ENCODE measurements at places on chromosomes 2 and 18.

DNA sequence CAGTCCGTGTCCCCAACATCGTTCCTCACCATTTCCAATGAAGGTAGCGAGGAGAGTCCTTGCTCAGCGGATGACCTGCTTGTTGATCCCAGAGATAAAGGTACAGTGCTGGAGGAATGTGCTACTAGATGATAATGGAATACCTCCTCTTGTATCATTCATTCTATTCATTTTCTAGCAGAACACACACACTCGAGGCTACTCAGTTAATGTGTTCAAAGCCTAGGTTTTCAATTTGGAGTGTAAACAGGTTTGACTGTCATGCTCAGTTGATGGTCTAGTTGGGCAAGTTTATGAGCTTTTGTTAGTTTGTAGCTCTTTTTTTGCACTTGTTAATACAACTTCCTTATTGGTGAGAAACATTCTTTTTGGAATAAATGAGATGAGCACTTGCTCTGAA lies 114.2 kb downstream of the ICA1L start:
- no peak for DNase-seq

- DNase-seq: peak; percentile 4
Measured at GRCh38 chr18:49399003-49399402, 61.4 kb downstream of the DYM start.

DNA sequence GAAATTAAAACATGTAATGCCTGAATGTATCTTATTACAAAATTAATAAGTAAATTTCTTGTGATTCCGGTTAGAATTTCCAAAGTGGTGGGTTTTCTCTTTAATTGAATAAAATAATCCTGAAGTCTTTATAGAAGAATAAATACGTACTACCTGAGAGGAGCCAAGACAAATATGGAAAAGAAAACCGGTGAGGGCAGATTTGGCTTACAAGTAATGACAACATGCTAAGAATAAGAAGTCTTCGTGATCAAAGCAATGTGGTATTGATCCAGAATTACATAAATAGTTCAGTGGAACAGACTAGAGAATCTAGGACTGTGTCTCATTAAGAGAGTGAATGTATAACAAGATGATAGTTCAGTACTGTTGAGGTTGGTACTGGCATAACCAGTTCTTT lies 167.5 kb downstream of the NEDD4L start:
- DNase-seq: no peak

- no peak for DNase-seq
Measured at GRCh38 chr2:42865884-42866881, 73.8 kb upstream of the HAAO start.

DNA sequence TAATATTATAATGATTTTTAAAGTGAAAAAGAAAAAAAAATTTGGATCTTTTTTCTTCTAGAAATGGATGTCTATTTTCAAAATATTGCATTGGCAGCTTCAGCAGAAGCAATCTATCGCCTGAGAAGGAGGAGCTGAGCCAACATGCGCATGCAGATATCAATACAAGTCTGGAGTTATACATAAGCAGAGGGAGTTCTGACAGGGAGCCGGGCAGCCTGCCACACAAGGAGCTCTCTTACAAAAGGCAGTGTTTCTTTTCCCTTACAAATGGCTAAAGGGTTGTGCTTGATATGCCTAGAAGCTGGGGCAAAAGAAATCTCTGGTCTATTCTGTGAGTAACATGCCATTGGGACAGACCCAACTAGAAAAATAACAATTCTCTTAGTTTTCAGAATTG lies 291.9 kb upstream of the TRIB2 start:
- no peak for DNase-seq

- no peak for DNase-seq
Measured at GRCh38 chr2:239444626-239445577, 44.1 kb upstream of the HDAC4 start.

- DNase-seq: no peak
Measured at GRCh38 chr2:187266147-187266546, 181.9 kb downstream of the CALCRL start.

GRCh38 chr2:232245111-232245510 lies 133.4 kb upstream of the ALPP start:
- DNase-seq: no peak

DNA sequence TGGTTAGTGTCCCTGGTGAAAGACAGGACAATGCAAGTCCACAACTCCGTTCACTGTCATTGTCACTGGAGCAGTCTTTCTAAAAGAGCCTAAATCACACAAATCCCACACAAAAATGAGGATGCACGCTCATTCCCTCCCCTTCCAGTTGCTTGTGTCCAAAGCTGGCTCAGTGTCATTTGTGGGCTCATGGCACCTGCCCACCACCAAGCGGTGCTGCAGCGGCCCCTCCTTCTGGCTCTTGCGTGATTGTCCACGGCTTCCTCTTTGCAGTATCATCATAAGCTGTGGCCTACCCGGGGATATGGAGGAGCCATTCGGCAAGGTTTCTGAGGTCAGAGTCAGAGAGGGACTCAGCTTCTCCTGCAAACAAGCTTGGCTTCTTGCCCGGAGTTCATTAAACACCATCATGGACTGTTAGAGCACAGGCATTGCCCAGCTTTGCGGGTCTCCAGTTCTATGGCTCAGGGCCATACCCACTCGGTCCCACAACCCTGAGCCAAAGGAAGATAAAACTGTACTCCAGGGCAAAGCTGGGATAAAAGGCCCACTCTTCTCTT lies 179.4 kb upstream of the AGAP1 start:
- no peak for DNase-seq

- DNase-seq: no peak
Measured at GRCh38 chr2:25293145-25293544, 48.6 kb downstream of the DNMT3A start.

DNA sequence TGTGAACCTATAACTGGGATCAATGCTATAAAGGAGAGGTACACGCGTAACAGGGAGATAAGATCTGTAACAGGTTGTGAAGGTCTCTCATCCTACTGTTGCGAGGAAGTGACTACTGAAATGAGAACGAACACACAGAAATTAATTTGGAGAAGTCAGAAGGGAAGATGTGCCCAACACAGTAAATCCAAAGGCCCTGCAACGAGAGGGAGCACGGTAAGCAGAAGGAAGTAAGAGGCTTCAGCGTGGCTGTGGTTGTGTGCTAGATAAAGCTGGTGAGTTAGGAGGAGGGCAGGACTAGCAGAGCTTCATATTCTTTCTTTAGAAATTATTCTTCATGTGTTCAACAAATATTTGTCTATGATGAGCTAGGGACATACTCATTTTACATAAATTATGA lies 2.5 kb upstream of the ATG16L1 start:
- DNase-seq: no peak

DNA sequence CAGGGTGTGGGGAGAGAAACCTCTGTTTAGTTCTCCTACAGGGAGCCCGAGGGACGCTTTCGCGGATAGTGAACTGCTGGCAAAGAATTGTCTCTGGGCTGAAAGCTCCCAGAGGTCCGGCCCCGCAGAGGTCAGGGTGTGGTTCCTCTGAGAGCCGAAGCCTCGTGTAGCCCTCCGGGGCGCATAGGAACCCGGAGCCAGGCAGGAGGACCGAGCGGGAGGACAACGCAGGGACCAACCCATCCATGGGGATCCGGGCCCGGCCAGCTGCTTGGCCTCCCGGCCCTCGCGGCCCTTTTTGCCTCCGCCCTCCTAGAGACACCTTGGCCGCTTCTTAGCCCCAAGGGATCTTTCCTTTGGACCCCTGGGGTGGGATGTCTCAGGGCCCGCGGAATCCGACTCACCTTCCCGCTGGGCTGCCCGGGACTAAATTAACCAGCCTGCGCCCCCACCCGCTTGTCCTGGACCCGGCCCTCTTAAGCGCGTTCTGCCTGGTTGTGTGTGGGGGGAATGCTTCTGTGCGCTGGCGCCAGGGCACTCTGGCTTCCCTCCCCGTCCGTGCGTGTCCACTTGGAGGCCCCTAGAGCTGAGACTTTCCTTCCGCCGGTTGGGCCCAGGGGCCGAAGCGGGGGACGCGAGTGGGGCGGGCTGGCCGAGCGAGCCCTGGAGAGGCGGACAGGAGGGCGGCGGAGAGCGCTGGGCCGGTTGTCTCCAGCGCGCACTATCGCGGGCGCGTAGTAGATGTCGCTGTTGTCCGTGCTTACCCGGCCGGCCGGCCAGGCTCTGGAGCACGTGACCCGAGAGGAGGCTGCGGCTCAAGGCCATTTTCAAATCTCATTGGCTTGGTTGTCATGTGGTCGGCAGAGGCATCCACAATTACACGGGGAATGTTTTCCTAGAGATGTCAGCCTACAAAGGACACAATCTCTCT lies at the start of gene HOXD10:
Gene HOXD10, plus strand, starts transcription at position 896 of the 931 bp plus-strand sequence. CDS start 56 bp downstream, outside the sequence.
- no peak for DNase-seq

- no peak for DNase-seq
Measured at GRCh38 chr2:183505911-183506310, 381.7 kb downstream of the NUP35 start.

- DNase-seq: no peak
Measured at GRCh38 chr2:107461301-107461700, 365.4 kb upstream of the RGPD4 start.

DNA sequence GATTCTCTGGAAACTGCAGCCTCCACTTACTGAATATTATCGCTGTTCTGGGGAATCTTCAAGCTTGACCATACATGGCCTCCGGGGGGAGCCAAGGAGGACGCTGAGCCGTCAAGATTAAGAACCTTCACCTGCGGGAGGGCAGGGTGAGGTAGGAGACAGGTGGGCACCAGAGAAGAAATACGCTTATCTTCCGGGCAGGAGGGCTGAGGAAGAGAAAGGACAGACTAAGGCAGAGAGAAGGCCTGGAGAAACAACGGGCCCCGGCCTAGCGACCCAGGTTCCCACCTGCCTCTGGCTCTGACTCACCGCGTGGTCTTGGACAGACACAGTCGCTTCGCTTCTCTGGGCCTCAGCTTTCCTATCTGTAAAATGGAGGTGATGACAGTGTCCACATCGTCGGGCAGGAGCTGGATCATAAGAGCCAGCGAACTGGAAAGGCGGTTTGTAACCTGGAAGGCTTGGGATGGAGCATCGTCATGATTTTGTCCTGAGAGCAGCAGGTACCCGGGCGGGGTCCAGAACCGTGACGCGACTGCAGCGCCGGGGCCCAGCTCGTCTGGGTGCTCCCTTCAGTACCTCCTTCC lies 659 bp downstream of the ZNF142 start:
- DNase-seq: peak; percentile 63

DNA sequence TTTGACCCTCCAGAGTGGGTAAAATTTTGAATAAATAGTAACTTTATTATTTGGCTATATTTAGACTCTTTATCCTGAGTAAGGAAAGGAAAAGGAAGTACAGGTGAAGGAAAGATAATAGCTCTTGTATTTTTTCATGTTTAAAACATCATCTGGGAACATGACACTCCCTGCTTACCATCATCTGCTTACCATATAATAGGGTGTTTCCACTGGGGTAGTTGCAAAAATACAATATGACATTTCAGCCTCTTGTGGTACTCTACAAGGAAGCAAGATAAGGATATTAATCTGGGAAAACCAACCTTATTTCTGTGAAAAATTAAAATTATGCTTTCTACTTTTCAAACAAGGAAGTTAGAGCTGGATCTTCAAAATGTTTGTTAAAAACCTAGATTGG lies 9.9 kb downstream of the RELCH start:
- no peak for DNase-seq

DNA sequence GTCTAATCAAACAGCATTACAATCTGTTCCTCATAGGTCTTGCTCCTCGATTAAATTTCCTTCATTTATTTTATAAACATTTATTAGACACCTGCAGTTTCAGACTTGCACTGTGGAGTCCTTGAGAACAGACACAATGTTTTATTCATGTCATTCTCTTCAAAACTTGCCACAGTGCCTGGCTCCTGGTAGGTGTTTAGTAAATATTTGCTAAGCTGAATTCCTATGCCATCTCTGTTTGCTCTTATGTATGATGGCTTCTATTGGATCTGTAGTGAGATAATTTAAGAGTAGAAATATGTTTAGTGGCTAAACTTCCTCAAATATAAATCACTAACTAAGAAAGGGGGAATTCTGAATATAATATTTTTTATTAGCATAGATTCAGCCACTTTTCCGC lies 61.4 kb downstream of the LRATD1 start:
- DNase-seq: no peak

DNA sequence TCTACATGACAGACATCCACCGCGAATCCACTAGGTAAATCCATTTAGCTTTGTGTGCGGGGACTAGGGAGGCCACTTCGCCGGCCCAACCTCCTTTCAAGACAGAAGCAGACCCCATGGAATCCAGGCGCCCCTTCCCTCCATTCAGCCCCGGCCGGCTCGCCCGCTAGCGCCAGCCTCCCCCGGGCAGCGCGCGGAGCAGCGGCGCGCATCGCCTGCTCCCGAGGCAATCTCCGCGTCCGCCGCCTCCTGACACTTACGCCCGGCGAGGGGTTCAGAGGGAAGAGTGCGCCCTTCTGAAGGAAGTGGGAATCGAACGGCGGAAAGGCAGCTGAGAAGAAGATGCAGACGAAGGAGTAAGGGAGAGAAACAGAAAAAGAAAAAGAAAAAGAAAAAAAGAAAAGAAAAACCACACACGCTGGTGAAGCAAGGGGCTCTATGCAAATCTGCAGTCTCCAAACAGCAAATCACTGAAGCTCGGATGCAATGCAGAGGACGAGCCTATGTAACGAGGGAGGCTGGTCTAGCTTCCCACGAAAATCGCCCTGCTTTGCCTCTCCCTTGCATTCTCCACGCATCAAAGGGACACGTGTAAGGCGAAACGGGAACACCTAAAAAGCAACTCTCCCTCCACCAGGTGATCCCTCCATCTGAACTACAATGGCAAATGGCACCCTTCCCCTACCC lies 684.4 kb downstream of the NRXN1 start:
- DNase-seq: peak; percentile 3

GRCh38 chr2:177334940-177335543 lies 57.5 kb upstream of the AGPS start:
- peak; percentile 70 for DNase-seq

DNA sequence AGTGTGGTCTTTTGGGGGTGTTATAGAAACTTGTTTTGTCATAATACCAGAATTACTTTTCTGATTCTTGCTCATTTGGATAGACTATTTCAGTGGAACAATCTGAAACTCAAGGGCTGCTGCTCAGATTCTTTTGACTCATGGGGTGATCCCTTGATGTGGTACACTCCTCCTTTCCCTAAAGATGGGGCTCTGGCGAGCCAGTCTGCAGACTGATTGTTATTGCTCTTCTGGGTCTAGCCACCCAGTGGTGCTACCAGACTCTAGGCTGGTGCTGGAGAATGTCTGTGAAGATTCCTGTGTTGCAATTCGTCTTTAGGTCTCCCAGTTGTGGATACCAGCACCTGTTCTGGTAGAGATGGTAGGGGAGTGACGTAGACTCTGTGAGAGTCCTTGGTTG lies 4.2 kb upstream of the MARS2 start:
- DNase-seq: no peak

GRCh38 chr2:235050980-235051351 lies 99.1 kb downstream of the SH3BP4 start:
- peak; percentile 97 for DNase-seq

- DNase-seq: no peak
Measured at GRCh38 chr2:238428866-238429265, 2.1 kb downstream of the ASB1 start.

DNA sequence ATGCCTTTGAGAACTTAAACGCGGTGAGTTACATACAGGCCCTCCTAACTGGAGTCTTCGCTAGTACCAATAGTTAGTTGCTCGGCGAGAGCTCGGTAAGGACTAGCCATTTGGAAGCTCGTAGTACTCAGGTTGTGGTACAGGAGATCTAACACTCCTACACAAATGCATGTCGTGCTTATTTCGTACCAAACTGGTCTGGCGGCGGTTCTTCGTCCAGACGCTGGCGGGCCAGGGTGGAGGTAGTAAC lies 346 bp upstream of the VRK2 start:
- DNase-seq: no peak

- DNase-seq: no peak
Measured at GRCh38 chr2:201618744-201619662, 24.3 kb downstream of the TMEM237 start.

GRCh38 chr2:189504238-189504637 lies 63.0 kb downstream of the WDR75 start:
- no peak for DNase-seq
